CD4-positive, alpha-beta T cell treated with Interleukin-15 for 1 hour (primary cell): ENCODE measurements at places on chromosomes 1 and 21.
A peak's percentile ranks its signal among the peaks of the same experiment; 100 is the strongest.

DNA sequence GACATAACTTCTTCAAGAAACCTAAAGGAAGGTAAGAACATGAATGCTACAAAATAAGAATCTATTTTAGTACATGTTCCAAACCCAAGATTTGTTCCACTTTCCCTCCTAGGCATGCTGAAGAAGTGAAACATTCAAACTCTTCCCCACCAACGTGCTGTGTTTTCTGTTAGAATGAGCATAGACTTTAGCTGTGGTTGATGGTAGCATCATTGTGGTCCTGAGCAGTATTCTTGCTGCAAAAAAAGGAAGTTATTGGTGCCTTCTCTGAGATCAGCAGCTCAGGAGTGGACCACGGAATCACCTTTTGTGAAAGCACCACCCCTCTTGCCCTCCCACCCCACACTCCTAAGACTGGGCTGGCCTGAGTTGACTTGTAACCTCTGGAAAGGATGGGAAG lies 100.4 kb upstream of the POGK start:
- DNase-seq: no peak

- no peak for DNase-seq
Measured at GRCh38 chr1:164581762-164582161, 22.8 kb downstream of the PBX1 start.

DNA sequence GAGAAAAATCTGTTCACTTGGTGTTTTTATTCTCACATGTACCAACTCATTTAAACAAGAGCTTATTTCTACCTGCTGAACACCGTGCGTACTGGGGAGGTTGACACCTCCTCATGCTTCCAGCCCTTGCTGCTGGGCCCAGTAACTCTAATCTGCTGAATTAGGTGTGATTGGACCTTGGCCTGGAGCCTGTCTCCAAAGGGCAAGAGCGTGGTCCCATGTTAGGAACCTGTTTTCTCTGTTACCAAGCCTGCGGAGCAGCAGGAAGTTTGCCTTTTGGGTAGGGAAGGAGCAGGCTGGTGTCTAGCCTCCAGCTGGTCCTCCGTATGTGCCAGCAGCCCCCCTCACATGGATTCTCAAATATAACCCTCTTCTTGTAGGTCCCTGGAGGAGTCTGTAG lies 10.9 kb upstream of the SLC27A3 start:
- DNase-seq: no peak

- DNase-seq: no peak
Measured at GRCh38 chr1:227070638-227071285, 130.7 kb downstream of the COQ8A start.

DNA sequence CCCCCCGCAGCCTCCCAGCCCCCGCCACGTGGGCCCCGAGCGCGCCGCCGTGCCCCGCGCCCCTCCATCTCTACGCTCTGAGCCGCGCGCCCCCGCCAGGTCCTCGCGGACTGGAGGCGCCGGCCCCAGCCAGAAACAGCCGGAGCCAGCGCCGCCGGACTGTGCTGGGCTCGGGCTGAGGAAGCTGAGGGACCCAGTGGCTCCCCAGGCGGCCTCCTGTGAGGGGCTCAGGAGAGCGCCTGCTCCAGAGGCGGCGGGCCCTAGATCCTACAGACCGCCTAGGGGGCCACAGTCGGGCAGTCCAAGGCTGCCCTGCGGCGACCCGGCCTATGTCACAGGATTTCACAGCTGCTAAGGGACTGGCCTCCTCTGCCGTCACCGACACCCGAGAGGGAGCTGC lies 82.1 kb downstream of the NENF start:
- no peak for DNase-seq

DNA sequence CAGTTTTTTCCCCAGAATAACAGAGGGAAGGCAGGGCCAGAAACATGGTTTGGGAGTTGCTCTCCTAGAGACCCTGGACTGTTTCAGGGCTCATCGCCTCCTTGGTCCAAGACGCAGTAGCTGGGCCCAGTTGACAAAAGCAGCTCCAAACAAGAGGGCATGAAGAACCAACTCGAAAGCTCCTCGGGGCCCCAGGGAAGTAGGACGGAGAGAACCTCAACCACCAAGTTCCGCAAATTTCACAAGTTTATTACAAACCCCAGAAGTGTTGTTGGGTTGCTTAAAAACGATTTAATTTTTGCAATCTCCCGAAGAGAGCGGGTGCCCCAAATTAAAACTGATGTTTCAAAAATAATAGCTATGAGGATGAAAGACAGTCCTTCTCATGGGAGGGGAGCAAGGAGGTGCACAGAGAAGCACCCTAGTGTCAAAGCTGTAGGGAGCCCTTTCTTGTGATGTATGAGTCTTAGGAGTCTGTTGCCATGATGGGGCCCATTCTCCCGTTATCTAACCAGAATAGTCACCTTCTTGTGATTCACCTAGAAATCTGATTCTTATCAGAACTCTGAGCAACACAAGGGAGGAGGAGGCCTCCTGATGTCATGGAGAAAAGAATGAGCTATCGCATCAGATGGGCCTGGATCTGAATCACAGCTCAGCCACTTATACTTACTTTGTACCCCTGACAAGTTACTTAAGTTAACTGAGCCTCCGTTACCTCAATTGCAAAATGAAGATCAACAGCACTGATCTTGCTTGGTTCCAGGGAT lies 165.7 kb upstream of the IRF2BP2 start:
- DNase-seq: peak; percentile 50

GRCh38 chr21:27756191-27756590 lies 789.3 kb upstream of the ADAMTS5 start:
- DNase-seq: no peak
